Amniotic epithelial cell (primary cell): ENCODE measurements at places on chromosomes 5 and 9.

- peak; percentile 51 for DNase-seq
These were observed 87.4 kb upstream of the ICE1 start for GRCh38 chr5:5335107-5335506.

DNA sequence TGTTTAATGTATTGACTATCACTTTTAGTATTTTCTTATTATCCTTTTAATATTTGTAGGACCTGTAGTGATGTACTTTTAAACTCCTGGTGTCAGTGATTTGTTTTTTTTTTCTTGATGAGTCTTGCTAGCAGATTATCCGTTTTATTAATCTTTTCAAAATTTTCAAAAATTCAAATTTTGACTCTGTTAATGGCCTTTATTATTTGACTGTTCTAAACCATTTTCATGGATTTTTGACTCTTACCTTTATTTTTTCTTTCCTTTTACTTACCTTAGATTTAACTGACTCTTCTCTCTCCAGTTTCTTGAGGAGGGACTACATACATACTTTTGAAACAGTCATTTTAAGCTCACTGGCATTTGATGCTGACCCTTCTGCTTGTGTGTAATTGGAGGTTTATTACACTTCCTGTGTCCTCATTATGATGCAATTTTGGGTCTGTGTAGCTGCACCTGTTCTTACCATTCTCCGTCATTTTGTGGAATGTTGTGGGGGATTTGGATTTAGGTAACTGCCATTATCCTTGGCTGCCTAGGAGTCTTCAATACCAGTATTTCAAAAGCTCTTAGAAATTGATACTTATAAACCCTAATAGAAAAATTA lies 32.0 kb upstream of the EXOC3 start:
- DNase-seq, result no peak

DNA sequence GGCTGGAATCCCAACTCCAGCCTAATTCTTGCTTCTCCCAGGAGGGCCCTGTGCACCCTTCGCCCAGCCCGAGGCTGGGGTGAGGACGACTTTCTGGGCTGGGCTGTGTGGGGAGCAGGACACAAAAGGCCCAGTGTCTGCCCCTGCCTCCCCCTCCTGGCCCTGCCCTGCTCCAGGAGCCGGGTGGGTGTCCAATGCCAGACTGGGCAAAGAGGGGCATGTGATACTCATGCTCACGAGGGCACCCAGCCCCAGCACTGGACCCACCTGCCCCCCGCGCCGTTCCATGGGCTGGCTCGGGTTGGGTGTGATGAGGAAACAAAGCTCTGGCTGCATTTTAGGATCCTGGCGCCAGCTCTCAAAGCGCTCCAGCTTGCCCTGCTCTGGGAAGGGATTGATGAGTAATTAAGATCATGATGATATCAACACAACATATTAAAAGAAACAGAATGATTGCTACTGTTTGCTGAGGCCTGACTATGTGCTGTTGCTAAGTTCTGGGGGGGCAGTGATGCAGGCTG lies 30.7 kb downstream of the LHX2 start:
- no peak for DNase-seq

- no peak for DNase-seq
These were observed 27.6 kb upstream of the ATP6V1G1 start for GRCh38 chr9:114559830-114560513.

DNA sequence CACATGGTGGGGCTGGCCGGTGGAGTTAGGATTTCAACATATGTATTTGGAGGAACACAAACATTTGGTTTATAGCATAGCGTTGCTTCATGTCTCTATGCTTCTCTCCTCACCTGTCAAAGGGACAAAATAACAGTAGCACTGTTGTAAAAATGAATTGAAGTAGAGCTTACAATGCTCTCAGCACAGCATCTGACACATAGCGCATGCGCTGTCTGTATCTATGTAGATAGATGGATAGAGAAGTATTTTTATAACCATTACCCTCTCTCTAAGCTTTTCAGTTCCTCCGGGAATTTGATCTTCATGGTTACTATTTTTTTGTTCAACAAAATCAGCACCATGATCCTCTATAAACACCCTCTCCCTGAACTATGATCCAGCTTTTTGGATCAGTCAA lies 166.0 kb downstream of the TTLL11 start:
- DNase-seq, result no peak

- peak; percentile 95 for DNase-seq
These were observed 28.6 kb upstream of the TNC start for GRCh38 chr9:115146581-115147021.

DNA sequence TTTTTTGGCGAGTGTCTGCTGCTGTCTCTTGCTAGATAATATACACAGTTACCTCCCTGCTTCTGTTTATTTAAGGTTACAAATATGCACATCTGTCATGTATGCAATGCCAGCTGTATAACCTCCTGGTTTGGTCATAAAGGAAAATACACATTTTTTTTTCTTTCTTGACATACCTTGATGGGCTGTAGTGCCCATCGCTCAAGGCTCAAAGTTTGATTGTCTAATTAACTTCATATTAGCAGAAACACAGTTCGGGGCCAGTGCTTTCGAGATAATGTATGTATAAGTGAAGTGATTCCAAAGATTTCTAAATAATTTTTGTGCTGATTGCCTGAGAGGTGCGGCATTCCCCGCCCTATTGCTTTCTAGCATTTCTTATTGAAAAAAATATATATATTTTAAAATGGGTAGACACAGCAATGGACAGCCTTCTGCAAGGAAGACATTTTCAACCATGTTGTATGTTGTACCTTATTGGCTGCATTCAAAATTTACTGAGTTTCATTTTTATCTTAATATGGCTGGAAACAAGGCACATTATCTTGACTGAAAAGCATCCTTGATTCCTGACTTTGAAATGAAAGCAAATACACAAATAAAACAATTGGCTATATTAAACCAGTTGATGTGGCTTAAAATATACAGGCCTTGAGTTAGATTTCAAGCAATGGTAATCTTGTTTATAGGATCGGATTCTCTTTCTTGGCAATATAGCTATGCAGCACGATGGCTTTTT lies 206.2 kb downstream of the MEF2C start:
- no peak for DNase-seq

- no peak for DNase-seq
These were observed 161.2 kb downstream of the GNA14 start for GRCh38 chr9:77486968-77487367.

DNA sequence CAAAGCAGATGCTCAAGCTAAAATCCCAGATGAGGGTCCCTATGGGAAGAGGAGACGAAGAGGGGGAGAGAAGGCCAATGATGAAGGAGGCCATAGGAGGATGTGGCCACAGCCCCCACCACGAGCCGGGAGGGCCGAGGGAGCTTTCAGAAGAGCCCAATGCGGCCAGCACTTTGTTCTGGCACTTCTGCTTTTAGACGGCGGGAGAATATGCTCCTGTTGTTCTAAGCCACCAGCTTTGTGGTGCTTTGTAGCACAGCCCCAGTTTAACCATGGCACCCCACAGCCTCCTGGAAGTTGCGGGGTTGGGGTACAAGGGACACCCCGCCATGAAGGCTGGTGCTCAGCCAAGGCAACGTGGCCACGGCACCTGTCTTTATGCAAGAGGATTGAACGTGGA lies 33.4 kb downstream of the LPCAT1 start:
- no peak for DNase-seq

DNA sequence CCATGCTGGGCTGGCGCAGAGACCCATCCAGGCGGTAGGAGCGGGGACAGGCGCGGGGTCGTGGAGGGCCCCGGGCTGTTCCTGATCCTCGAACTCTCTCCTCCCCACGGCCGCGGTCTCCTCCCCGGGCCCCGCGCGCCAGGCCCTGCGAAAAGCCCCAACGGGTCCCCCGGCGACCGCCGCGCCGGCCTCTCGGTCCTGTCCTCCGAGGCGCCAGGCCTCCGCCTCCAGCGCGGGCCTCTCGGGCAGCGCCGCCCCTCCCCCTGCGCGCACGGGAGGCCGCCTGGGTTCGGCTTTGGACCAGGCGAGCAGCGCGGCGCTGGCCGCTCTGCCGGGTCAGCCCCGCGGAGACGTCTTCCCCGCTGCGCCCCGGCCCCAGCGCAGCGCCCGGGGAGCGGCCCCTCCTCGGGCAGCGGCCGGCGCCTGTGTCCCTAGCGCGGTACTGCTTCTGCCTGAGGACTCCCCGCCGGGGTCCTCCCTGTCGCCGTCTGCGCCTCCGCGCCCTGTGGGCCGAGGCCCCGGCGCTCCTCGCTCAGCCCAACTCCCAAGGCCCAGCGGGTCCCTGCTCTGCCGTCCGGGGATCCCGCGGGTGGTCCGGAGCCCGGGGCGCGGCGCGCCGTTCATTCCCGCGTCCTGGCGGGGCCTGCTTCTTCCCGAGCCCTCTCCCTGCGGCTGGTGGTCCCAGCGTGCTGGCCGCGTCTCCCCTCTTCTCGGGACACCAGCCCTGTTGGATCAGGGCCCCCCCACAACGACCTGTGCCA lies 13.4 kb downstream of the COL23A1 start:
- DNase-seq, result no peak

- no peak for DNase-seq
These were observed 54.8 kb upstream of the FBXL17 start for GRCh38 chr5:108436696-108437095.

- DNase-seq, result peak; percentile 97
These were observed 38.1 kb downstream of the MRPS27 start for GRCh38 chr5:72281764-72282499.

GRCh38 chr9:38443181-38443580 lies 18.9 kb upstream of the IGFBPL1 start:
- peak; percentile 61 for DNase-seq

GRCh38 chr9:33992632-33993031 lies 56.1 kb downstream of the UBAP2 start:
- no peak for DNase-seq

- DNase-seq, result no peak
These were observed 23.6 kb upstream of the RNU6ATAC start for GRCh38 chr9:134187891-134188385.

GRCh38 chr9:106799152-106799551 lies 63.8 kb upstream of the ZNF462 start:
- peak; percentile 84 for DNase-seq

- DNase-seq, result no peak
These were observed 32.9 kb upstream of the FCN1 start for GRCh38 chr9:134950386-134951210.

DNA sequence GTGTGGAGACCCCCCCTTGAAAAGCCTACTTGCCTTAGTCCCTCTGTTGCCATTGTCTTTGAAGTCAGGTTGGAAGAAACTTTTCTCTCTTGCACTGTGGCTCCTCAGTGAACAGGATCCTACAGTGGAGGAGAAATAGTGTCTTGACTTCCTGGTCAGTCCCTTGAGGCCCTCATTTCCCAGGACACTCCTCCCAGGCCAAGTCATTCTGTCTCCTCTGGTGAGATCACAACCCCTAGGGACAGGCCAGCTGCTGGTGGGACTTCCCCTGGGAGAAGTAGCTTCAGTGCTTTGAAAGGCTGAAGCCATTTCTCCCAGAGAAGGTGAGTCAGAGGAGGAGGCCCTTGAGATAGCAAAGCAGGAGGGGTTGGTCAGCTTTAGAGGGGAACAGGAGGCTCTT lies 10.1 kb upstream of the GRIA1 start:
- DNase-seq, result no peak

DNA sequence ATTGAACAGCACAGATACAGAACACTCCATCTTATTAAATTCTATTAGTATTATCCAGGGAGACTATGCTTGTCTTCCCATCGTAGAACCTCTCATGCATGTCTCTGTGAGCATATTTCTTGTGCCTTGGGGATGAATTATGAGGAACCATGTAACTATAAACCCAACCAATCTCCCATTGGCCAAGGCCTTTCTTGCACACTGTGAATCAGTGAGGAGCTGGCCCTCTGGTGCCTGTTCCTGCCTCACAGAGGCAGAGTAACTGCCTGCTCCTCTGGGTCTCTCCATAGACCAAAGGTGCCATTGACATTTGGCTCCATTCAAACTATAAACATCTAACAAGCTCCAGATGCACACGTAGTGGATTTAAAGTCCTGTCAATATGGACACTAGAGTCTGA lies 190.4 kb downstream of the ENC1 start:
- no peak for DNase-seq
